ENCODE measurements at places on chromosomes 6 and 20.

GRCh38 chr6:32447932-32448331 is 8.2 kb downstream of the HLA-DRA start:
- no peak for DNase-seq

- DNase-seq, result no peak
These were observed 30.6 kb downstream of the PTCHD4 start for GRCh38 chr6:48080227-48081009.

DNA sequence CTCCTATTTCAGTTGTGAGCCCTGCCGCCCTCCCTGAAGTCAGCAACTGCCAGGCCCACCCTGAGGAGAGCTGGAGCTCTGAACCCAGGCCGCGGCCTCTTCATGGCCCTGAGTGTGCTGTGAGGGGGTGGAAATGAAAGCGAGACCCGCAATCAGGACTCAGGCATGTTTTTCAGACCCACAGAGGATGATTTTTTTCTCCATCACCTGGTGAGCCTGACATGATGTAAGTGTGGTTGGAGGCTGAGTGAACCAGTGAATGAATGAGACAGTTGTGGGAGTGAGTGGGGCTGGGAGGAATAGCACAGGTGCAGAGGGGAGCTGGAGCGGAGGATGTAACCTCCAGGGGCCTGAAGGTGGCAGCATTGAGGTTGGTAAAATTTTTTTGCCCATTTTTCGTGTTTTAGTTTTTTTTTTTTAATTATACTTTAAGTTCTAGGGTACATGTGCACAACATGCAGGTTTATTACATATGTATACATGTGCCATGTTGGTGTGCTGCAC is 18.3 kb downstream of the RAET1L start:
- DNase-seq, result no peak

GRCh38 chr6:30463651-30464618 is 25.4 kb upstream of the HLA-E start:
- peak; percentile 53 for DNase-seq

DNA sequence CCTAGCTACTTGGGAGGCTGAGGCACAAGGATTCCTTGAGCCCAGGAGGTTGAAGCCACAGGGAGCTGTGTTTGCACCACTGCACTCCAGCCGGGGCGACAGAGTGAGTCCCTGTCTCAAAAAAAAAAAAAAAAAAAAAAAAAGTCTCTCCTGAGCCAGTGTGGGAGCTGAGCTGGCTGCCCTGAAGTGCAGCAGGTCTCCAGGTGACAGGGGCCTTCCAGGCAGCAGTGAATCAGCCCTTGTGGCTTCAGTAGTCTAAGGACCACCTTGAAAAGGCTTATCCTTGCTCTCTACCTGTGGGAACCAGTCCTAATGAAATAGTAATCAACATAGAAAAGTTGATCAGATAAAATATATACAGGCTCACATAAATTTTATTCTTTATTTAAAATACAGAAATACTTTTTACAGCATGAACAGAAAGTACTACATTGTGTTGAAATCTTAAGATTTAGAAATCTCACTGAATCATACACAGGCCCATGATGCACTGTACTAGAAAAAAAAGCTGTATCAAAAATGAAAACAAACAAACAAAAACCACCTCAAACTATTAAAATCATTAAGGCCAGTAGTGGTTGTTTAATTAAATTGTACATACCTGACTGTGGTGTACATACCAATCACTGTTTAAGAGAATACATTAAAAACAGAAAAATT is 128.9 kb downstream of the SCML4 start:
- DNase-seq, result no peak

- no peak for DNase-seq
These were observed 161.9 kb downstream of the CDK19 start for GRCh38 chr6:110653381-110653780.

DNA sequence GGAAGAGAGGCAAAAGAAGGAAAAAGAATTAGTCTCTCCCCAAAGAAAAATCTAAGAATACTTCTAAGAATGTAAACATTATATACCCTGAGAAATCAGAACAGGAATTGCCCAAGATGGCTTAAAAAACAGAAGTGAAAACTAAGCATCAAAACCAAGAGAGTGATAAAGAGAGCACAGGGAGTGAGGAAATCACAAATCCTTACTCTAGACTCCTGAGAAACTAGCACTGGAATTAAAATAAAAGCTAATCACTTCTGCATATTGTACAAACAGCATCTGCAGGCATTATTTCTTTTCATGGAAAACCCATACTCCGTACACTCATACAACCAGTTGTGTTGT is 285.7 kb downstream of the BTBD9 start:
- DNase-seq, result no peak

- no peak for DNase-seq
These were observed 140.8 kb downstream of the VEGFA start for GRCh38 chr6:43910638-43911353.

GRCh38 chr6:98937351-98937750 is 10.4 kb downstream of the FBXL4 start:
- DNase-seq, result no peak

- DNase-seq, result no peak
These were observed 15.7 kb upstream of the NHSL1 start for GRCh38 chr6:138514860-138515540.

DNA sequence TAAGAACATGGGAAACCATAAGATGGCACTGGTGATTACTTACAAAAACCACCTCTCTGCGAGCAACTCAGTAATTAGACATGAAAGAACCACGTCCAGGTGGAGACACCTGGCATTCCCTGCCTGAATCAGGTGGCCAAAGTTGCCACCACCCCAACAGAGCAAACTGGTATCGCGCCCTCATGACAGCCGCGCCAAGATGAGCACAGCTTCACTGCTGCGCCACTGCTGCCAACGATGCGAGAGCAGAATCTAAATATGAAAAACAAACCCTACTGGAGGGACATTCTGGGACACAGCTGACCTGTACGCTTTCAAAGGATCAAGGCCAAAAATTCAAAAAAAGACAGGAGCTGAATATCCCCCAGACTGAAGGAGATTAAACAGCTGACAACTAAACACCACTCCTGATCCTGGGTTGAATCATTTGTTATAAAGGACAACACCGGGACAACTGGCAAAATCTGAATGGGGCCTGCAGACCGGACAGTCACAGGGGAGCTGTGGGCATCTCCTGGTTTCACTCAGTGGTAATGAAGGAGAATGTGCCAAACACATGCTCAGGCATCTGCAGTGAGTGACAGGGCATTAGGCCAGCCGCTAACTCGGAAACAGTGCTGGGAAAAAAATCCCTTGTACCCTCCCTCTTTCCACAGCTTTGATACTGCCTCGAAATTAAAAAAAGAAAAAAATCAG is 17.4 kb downstream of the CST7 start:
- no peak for DNase-seq

Measured in left hindlimb (tissue), 1 donor.